ENCODE measurements at places on chromosomes 4 and X.
A peak's percentile ranks its signal among the peaks of the same experiment; 100 is the strongest.

- no peak for DNase-seq
Measured at GRCh38 chr4:73816814-73817213, 19.7 kb upstream of the CXCL6 start.

- DNase-seq, result no peak
Measured at GRCh38 chrX:11364835-11365234, 71.6 kb downstream of the AMELX start.

- peak; percentile 42 for DNase-seq
Measured at GRCh38 chr4:120922381-120923206, at the start of gene PRDM5. Gene PRDM5, minus strand, starts transcription at chr4:120922726. Its CDS starts 118 bp downstream, at chr4:120922608.

DNA sequence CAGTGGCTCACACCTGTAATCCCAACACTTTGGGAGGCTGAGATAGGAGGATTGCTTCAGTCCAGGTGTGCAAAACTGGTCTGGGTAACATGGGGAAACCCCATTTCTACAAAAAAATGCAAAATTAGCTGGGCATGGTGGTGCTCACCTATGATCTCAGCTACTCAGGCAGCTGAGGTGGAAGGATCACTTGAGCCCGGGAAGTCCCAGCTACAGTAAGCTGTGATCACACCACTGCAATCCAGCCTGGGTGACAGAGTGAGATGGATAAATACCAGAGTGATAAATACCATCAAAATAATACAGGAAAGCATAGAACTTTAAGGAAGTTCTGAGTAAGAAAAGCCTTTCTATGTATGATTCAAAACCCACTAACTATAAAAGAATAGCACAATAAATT lies 52.8 kb downstream of the LRBA start:
- DNase-seq, result no peak

- DNase-seq, result no peak
Measured at GRCh38 chr4:73847526-73848182, 5.4 kb upstream of the PF4V1 start.

All from progenitor cell of endocrine pancreas (in vitro differentiated cells).